CD4-positive, alpha-beta memory T cell (primary cell): ENCODE measurements at places on chromosomes 16 and 17. TPM values are rescaled to one million over a fixed set of nuclear protein-coding genes. Genes with fewer than 3 reads are reported as not detected.

The FZD2 gene
- polyA plus RNA-seq, result not detected

The OSGIN1 gene
- polyA plus RNA-seq, result 0.28 TPM

The ABCA8 gene
- polyA plus RNA-seq, result not detected

The PDPK1 gene
- polyA plus RNA-seq, result 42.1 TPM

The ZG16 gene
- not detected for polyA plus RNA-seq

The BORCS6 gene
- polyA plus RNA-seq, result 21.9 TPM

The MEIOB gene
- polyA plus RNA-seq, result not detected

The MLX gene
- 53.6 TPM for polyA plus RNA-seq

The CASKIN1 gene
- not detected for polyA plus RNA-seq

The CDH3 gene
- polyA plus RNA-seq, result not detected

The ZNRF1 gene
- 3.4 TPM for polyA plus RNA-seq

The RHBDL3 gene
- polyA plus RNA-seq, result not detected

GRCh38 chr16:64151990-64152767 is 969.7 kb downstream of the CDH11 start:
- DNase-seq, result no peak

DNA sequence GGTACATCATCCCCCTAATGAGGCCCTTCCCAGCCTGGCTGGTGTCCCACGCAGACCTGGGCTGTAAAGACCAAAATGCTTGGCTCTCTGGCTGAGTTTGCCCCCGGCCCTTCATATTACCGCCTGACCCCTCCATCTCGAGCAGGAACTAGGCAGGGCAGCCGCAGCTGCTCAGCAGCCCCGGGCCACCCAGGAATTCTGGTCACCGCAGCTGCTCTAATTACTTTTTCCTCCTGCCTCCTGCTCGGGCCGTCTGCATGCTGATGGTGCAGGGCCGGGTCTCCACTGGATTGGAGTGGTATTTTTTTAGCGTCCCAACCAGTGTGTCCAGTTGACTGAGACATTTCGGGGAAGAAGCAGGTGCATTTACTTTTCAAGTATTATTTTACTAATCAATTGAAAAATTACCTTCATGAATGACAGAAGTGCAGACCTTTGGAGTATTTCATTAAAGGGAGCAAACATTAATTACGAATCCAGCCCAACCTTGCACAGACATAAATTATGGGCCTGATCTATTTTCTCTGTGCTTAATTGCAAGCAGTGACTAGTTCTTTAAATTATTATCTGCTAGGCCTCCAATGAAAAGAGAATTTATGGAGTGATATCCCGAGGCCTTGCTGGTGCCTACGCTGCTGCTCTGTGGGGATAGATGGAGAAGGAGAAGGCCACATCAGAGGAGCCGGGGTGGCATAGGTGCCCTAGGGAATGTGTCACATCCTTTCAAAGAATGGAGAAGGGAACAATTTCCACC is 176.2 kb downstream of the CYLD start:
- no peak for DNase-seq

DNA sequence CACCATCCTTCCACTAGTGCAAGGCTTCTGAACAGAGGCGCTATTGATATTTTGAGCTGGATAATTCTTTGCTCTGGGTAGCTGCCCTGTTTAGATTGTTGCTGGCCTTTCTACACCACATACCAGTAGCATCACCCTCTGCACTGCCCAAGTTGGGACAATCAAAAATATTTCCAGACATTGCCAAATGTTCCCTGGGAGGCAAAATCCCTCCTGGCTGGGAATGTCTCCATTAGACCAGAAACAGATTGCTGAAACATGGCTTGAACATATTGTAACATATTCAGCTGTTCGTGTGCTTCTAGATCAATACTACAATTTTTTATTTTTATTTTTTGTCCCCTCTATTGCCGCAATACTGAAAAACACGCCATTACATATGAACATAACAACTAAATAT is 174.6 kb downstream of the ABCA8 start:
- DNase-seq, result no peak

DNA sequence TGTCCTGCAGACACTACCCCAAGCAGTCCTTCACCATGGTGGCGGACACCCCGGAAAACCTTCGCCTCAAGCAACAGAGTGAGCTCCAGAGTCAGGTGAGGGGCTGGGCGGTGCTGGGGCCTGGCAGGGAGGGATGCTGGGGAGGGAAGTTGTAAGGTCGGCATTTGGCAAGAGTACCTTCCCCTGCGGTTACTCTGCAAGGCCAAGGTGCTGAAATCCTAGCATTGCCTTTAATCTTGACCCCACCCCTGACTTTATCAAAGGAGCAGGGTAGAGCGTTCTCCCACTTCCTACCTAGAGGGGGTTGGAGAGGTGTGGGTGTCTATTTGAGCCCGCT is 20.5 kb downstream of the LASP1 start:
- peak; percentile 36 for DNase-seq

- no peak for DNase-seq
These were observed 488.5 kb upstream of the SOX9 start for GRCh38 chr17:71632328-71632727.

- DNase-seq, result no peak
These were observed at the start of gene MYOCD for GRCh38 chr17:12665263-12666210. TSS of gene MYOCD (plus strand) at chr17:12665890. CDS start at chr17:12666189, 299 bp downstream.

DNA sequence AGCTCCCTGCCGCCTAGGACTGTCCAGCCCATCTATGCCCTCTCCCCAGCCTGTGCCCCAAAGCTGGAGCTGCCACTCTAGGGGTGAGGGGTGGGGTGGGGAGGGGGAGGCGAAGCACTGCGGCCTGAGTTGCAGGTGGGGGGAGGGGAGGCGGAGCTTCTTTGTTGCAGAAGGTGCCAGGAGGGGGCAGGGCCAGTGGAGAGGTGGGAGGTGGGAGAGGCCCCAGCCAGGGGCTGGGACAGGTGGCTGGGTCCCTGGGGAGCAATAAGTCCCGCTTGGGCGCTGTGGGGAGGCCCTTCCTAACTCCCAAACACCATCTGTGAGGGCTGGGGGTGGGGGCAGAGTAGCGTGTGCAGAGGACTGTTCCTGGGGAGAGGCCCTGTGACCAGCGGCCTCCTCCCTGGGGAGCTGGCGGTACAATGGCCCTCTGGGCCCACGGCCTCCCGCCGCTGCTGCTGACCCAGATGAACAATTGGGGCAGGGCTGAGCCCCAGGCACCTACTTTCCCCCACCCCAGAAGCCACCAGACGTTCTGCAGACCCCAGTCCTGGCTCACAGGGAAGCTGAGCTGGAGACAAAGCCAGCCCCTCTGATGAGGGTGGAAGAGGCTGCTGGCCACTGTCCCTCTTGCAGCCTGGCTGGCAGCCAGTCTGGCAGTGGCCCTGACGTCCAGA is 2.2 kb upstream of the NTN3 start:
- peak; percentile 1 for DNase-seq

- peak; percentile 44 for DNase-seq
These were observed 333.0 kb downstream of the SEC14L1 start for GRCh38 chr17:77473615-77474226.

GRCh38 chr16:78390508-78391324 is 291.3 kb downstream of the WWOX start:
- no peak for DNase-seq

GRCh38 chr16:774086-775001 is 13.8 kb downstream of the MSLN start:
- peak; percentile 21 for DNase-seq

DNA sequence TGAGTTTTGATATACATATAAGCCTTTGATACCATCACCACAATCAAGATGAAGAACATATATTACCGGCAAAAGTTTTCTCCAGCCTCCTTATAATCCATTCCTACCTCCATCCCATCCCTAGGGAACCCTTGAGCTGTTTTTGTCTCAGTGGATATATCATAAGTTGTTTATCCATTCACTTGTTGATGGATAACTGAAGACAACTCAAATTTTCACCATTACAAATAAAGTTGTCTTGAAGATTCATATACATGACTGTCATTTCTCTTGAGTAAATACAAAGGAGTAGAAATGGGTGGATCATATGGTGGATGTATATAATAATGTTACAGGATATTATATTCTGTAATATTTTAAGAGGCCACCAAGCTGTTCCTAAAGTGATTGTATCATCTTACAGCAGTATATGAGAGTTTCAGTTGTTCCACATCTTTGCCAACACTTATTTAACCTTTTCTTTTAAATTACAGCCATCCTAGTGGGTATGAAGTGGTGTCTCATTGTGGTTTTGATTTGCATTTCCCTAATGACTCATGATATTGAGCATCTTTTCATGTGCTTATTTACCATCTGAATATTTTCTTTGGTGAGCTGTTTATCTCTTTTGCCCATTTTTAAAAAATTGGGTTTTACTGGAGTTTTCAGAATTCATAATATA is 17.4 kb downstream of the NF1 start:
- no peak for DNase-seq

GRCh38 chr16:398561-399339 is 1.8 kb downstream of the NME4 start:
- DNase-seq, result no peak

- DNase-seq, result no peak
These were observed 13.7 kb downstream of the WNT9B start for GRCh38 chr17:46865100-46865499.

DNA sequence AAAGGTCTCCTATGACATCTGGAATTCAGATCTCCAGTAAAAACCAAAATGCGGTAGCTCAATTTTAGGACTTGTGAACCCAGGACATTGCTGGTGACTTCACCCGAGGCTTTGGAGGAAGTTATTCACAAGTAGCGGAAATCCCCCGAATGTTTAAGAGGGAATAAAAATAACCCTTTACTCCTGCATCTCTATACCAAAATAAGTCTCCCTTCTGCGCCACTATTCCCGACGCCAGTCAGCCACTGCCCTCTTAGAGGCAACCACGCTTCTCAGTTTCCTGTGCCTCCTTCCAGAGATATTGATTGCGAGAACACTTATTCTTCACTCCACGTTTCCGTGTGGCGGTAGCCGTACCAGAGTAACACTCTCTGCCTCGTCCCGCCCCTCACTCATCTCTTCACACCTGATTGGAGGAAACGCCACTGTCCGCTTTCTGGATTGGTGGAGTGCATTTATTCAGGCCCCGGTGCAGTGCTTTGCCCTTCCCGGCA is 27.4 kb downstream of the EMP2 start:
- no peak for DNase-seq

DNA sequence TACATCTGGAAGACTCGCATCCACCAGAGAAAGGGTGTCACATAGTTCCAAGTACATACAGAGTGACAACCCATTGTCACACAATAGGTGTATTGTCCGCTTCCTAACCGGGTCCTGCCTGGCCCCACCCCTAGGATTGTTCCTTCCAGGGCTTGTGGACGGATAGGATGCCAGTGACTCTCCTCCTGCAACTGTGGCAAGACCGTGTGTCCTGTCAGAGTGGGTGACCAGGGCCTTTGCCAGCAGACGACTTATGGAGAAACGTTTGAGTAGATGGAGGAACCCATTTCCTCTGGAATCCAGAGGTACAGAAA is 258.4 kb downstream of the CPPED1 start:
- DNase-seq, result no peak

DNA sequence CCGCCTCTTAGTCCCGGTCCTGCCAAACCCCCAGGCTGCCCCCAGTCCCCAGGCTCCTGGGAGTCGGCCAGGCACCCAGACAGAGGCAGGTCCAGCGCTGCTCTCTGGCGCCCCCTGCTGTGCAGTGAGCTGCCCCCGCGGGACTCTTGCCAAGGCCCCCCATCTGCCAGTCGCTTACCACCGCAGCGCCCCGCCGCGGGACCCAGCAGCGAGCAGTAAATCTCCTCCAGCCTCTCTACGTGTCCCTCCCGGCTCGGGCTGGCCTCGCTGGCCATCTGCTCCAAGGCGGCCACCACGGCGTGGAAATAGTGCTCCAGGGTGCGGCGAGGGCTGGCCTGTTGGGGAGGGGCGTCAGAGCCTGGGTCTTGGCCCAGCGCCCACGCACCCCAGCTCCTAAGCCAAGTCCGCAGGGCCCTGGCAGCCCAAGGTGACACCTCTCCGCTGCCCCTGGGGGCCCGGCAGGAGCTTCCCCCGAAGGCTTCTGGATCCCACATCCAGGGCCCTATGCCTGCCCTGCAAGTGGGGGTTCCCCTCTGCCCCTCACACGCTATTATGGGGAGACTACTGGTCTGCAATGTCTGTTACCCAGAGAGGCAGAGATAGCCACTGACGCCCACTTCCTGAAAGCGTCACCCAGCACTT is 33.7 kb upstream of the MFSD6L start:
- DNase-seq, result no peak

GRCh38 chr17:8788998-8789397 is 10.2 kb downstream of the MFSD6L start:
- no peak for DNase-seq

DNA sequence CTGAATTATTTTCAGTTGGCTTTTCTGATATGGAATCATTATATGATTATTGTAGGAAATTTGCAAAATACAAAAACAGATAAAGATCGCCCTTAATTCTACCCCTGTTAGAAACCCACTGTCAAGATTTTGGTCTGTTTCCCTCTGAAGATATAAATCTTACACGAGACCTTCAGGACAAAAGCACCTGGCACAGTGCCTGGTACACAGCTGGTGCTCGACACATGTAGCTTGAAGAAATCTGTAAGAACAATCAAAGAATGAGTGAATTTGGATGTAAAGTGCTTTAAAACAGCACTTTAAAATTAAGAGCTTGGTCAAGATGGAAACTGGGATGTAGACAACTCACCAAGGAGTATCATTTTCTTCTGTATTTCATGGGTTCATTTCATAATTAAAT is 181.1 kb downstream of the C16orf78 start:
- no peak for DNase-seq

- DNase-seq, result no peak
These were observed 1.2 kb downstream of the HOXB1 start for GRCh38 chr17:48529683-48530009.

- DNase-seq, result no peak
These were observed 28.4 kb upstream of the GLG1 start for GRCh38 chr16:74635303-74635702.

DNA sequence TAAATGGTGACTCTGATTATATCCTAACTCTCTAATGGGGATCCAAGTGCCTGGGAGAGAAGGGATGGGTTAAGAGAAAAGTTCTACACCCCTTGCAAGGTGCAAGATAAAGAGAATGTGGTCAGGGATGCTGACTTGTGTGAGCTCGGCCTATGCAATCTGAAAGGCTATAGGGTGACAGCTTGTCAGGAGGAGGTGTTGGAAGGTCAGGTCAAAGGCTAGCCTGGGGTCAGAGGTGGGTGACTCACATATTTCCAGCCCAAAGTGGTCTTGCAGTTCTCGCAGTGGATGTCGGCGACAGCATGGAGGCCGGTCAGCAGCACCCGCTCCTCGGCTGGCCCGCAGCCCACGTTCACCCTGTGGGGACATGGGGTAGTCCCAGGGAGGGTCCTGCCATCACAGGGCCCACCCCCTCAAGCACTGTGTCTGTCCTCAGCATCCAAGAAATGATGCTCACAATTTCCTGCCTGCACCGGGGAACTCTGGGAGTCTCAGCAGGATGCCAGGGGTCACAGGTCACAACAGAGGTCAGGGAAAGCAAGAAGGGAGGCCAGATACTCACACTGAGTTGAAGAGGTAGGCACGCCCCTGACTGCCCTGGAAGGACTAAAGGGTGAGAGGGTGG is 1.4 kb downstream of the YPEL3 start:
- no peak for DNase-seq

GRCh38 chr17:796609-797008 is 14.5 kb downstream of the MRM3 start:
- no peak for DNase-seq

- DNase-seq, result no peak
These were observed 235.1 kb downstream of the ZNF423 start for GRCh38 chr16:49620869-49621240.
